Esophagus mucosa (tissue), 1 donor: ENCODE measurements at places on chromosomes 6 and 20.

GRCh38 chr20:50541606-50542041 lies 31.4 kb downstream of the PTPN1 start:
- ATAC-seq, result peak; percentile 31

- ATAC-seq, result no peak
These were observed 117.6 kb upstream of the RNF24 start for GRCh38 chr20:4132956-4133355.

- ATAC-seq, result no peak
These were observed 128.1 kb downstream of the MYLK4 start for GRCh38 chr6:2622671-2623070.

- ATAC-seq, result no peak
These were observed 32.9 kb downstream of the AHI1 start for GRCh38 chr6:135464634-135465033.

DNA sequence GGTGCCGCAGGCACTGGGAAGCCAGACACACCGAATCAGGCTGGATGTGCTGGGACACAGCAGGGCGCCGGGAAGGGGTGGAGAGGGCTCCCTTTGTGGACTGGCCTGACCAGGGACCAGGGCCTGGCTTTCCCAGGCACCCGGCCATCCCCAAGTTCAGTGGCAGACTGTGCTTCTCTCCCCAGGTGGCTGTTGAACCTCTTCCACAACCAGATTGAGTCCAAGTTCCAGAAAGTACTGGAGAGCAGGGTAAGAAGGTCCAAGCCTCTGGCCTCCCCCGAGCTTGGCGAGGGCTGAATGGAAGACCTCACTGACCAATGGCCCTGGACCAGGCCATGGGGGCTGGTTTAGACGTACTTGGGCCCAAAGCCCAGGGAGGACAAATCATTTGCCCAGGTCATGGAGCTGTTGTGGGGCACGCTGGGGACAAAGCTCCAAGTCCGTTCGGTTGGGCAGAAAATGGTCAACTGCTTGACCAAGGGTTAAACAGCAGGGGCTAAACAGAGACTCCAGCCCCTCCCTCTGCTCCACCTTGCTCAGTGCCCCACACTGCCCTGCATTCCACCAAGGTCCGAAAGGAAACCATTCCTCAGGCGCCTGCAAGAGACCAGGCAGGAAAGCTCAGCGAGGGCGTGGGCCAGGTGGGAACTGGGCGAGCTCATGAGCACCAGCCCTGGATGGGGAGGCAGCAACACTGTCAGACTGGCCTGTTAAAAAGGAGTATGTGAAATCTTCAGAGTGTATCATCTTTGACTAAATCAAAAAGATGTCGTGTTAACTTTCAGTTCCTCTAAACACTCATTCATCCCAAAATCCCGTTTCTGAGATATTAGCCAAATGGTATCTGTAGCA lies 9.1 kb downstream of the LBP start:
- ATAC-seq, result no peak

DNA sequence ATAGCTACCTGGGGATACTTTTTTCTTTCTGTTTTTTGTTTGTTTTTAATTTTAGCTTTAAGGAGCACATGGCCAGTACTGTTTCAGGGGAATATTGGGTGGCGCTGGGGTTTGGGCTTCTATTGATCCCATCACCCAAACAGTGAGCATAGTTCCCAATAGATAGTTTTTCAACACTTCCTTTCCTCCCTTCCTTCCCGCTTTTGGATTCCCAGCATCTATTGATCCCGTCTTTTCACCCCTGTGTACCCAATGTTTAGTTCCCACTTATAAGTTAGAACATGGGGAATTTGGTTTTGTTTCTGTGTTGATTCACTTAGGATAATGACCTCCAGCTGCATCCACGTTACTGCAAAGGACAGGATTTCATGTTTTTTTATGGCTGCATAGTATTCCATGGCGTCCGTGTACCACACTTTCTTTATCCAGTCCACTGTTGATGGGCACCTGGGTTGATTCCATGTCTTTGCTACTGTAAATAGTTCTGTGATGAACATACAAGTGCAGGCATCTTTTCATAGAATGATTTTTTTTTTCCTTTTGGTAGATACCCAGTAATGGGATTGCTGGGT lies 20.1 kb downstream of the NQO2 start:
- no peak for ATAC-seq
